ENCODE measurements at places on chromosomes 7 and 10.

GRCh38 chr7:41261080-41261479, 441.8 kb downstream of the INHBA start:
- DNase-seq = no peak

GRCh38 chr7:226281-226895, 34.0 kb downstream of the FAM20C start:
- no peak for DNase-seq

- DNase-seq = no peak
Observed at GRCh38 chr10:49628599-49628998, 14.8 kb downstream of the CHAT start.

DNA sequence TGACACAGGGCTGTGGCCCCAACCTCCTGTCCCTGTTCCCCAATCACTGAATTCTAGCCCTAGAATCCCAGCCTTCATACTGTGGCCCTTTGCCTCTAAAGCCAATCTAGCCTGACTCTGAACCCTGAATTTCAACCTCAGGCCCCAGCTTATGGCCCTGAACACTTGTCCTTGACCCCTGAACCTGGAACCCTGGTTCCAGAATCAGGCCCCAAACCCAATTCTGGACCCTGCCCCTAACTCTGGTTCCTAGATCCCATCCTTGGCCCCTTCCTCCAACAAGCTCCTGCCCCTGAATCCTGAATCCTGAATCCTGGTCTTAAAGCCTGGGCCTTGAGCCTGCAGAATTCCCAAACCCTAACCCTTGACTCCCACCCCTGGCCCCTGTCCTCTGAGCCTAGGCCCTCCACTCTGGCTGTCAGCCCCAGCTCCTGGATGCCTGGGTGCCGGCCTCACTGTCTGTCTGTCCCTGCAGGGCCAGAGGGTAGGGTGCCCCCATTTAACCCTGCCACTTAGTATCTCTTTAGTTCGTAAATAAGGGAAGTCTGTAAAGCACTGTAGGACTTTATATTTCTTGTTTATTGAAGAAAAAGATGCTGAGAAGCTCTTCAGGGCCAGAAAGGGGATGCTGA, 1.3 kb downstream of the INPP5A start:
- no peak for DNase-seq

GRCh38 chr7:30330134-30331111, 46.0 kb downstream of the ZNRF2 start:
- no peak for DNase-seq

- DNase-seq = no peak
Observed at GRCh38 chr7:44470628-44471245, 19.7 kb downstream of the NUDCD3 start.

- no peak for DNase-seq
Observed at GRCh38 chr7:155941688-155942087, 129.4 kb upstream of the SHH start.

DNA sequence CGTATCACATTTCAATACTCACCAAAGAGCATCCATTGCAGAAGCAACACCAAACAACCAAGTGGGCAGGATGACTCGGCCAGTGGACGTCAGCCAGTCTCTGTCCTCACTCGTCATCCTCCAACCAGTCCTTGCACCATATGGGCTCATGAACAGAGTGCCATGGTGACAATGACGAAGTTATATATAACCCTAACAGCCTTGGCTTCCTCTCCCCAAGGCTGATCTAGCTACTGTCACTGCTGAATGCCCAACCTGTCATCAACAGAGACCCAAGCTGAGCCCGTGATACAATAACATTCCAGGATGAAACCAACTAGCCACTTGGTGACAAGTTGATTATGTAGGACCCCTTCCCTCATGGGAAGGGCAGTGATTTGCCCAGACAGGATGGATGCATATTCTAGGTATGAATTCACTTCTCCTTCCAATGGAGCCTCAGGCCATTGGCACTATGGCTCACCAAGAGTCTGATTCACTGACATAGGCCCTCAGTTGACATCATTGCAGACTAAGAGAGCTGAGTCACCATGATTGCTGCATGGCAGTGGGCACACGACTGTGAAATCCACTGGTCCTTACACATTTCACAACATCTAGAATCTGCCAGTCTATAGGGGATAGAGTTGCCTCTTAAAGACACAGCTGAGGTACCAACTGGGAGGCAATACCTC, 26.3 kb upstream of the PPIF start:
- DNase-seq = peak; percentile 68

- DNase-seq = no peak
Observed at GRCh38 chr7:33698041-33698440, 207.3 kb upstream of the BMPER start.

- DNase-seq = no peak
Observed at GRCh38 chr7:80078159-80078731, 56.4 kb upstream of the GNAI1 start.

- DNase-seq = no peak
Observed at GRCh38 chr10:86232644-86233043, 134.0 kb downstream of the GRID1 start.

DNA sequence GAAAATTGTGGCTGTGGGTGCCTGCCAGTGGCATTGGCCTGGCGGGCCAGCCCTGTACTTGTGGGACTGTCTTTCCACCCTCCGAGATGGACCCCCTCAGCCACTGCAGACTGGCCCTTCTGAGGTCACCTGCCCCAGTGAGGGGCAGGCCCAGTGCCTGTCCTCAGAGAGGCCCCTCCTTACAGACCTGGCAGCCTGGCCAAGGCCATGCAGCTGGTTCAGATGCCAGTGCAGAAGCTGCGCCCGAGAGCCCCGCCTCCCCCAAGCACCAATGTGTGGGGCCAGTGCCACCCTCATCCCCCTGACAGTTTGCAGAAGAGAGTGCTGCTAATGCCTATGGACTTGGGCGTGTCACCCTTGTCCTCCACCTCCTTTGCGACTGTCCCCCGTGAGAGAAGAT, 10.0 kb downstream of the ZNF316 start:
- DNase-seq = no peak

DNA sequence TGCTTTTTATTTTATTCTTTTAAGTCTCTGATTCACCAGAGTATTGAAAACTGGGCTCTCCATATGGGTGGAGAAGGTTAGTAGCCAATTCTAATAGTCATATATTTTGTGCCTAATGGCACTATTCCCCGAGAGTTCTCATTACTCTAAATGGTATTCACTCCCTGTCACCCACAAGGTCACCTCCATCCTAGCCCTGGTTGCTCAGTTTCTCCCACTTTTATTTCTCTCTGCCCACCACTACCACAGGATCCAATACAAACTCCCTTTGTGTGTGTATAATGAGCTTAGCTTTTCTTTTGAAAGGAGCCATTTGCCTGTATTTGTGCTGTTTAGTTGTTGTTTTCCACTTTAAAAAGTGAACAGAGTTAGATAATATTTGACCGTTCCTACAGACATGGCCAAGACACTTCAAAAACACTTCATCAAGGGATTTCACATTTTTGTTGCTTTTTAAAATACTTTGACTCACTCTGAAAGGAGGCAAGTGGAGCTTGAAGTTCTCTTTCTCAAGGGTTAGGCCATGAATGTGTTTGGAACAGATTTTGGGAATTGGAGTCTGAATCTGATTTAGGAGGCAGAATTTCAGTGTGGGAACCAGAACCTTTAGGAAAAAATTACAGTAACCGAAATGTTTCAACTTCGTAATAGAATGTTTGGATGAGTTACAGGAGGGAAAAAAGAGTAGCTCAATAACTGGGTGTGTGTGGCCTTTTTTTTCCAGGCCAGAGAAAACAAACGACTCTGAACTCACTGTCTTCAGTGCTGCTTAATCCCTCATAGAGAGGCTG, 321.3 kb downstream of the BICC1 start:
- no peak for DNase-seq

DNA sequence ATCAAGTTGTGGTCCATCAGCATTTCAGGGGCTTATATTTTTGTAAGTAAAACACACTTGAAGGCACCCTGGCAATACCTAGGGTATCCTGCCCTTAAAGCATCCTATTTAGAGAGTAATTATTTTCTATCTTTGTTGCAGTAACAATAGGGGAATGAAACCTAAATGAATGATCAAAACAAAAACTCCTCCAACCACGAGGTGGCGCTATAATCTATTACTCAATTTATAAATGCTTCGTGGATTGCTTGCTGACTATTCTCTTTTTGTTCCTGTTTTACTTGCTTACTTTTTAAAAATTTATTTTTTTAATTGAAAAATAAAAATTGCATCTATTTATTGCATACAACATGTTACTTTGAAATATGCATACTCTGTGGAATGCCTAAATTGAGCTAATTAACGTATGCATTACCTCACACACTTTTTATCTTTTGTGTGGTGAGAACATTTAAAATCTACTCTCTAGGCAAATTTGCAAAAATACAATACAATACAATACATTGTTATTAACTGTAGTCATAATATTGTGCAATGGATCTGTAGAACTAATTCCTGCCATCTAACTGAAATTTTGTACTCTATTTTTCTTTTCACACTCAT, 147.7 kb upstream of the BMPER start:
- DNase-seq = no peak

DNA sequence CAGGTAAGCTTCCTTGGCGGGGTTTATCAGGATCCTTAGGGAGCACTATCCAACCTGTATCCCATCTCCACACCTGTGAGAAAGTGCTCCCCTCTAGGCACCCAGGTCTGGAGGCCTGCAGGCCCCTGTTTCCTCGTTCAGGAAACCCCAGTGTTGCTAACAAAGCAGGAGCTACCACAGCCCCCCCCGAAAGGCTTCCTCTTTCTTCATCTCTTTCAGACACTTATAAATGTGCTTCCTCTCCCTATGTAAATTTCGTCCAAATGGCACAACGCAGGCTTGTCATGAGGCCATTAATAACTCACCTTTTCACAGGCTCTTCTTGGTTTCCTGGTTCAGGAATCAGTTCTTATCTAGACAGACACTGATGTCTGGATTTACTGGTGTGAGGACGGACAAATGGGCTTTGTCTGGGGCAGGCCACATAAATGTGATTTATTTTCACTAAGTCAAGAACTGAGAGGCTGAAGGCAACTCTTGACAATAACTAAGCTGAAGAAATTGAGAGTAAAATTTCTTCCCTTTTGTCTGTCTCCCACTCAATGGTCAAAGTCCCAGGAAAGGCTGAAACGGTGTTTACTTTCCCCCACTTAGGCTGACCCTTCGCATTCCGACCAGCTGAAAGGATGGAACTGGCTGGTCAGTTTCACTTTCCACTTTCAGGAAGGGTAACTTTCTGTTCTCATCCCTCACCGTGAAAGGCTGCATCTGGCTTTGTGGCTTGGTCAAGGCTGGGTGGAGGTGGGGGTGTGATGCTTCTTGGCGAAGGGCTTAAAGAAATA, 46.8 kb downstream of the PIK3AP1 start:
- DNase-seq = no peak

GRCh38 chr7:137313201-137313600, 30.3 kb downstream of the PTN start:
- no peak for DNase-seq

DNA sequence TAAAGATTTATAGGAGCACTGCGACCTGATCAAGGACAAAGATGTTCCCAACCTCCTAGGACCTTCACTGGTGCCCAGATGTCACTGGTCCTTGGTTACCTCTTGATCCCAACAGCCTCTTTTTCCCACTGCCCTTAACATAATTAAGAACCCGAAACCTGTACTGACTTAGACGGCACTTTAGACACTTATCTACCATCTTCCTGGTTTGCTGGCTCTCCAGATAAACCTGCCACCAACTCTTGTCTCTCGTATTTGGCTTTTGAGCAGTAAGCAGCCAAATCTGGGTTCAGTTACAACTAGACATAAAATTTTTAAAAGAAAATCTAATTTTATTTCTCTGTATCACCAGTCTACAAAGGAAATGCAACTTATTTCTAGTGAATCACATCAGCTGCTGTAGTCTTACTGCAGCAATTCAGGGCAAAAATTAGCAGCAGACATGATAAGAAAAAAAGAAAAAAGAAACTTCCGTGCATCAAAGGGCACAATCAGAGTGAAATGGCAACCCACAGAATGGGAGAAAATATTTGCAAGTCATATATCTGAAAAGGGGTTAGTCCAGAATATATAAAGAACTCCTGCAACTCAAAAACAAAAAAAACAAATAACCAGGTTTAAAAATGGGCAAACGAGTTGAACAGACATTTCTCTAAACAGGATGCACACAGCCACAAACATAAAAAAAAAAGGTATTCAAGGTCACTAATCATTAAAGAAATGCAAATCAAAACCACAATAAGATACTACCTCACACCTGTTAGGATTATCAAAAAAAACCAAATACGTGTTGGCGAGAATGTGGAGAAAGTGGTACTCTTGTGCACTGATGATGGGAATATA, 9.4 kb downstream of the ASB13 start:
- DNase-seq = no peak

DNA sequence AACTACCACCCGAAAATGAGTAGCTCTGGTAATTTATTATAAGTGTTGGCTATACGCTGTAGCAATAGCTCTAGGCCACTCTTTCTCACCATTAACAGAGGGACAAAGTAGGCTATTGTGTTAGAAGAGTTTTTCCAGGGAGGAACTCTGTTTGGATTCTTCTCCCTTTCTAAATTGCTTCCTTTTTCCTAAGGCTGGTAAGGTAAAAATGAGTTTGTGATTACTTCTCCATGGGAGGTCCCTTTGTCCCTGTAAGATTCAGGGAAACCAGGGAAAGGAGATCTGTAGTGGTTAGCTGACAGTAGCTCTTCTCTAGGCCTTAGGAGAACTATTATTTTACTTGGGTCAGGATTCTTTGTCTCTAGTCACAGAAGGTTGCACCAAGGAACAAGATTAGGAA, 23.2 kb upstream of the SEMA3E start:
- no peak for DNase-seq

- no peak for DNase-seq
Observed at GRCh38 chr10:117135480-117136140, 2.5 kb downstream of the VAX1 start.

GRCh38 chr7:144545330-144545729, 141.8 kb upstream of the NOBOX start:
- no peak for DNase-seq

GRCh38 chr10:126337251-126337810, 50.9 kb downstream of the ADAM12 start:
- no peak for DNase-seq

- DNase-seq = no peak
Observed at GRCh38 chr10:42428534-42428933, 209.8 kb downstream of the ZNF33B start.

Measured in BJ (cell line).